Fibroblast of skin of abdomen (primary cell): ENCODE measurements at places on chromosomes 2 and 18.
A peak's percentile ranks its signal among the peaks of the same experiment; 100 is the strongest.

DNA sequence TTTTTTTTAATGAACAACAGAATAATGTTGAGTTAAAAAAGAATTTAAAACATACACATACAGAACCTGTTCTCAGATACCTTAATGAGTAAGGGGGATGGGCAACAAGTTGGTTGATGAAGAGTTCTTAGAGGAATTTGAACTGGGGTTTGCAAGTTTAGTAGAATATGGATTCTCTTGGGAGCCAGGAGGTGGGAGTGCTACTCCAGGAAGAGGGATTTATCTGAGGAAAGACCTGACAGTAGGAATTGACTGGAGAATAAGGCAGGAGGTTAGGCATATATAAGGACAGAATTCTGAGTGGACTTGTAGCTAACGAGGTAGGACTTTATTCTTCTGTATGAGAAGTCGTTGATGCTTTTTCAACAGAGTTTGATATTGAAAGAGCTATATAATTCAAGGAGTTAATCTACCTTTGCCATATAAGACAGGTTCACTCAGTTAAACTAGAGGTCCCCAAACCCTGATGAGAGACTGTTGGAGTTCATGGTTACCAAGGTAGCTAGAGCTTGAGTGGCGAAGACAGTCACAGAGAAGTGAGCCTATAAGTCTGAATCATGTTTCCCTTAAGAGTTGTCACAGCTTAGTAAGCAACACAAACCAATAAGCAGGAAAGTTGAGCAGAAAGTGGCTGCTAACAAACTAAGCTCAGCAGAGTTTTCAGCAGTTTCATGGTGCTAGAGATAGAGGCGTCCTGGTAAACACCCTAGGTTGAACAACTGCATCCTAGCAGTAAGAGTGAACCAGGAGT lies 88.2 kb downstream of the NCOA1 start:
- DNase-seq: no peak

DNA sequence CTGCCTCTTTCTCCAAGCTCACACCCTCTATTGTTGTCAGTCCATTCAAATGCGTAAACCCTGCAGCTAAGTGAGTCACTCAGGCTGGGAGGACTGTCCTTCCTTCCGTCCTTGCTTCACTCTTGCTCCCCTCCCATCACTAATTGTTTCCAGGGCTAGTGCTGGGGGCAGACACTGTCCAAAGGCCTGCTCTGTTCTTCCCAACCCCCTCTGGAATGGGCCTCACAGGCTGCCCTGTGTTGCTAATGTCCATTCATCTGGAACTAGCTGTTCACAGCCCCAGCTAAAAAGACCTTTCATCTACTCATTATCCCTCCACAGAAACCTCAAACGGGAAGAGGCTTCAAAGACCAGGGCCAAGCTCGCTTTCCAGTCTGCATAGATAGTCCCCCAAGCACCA lies 31.9 kb upstream of the NRP2 start:
- DNase-seq: peak; percentile 79

DNA sequence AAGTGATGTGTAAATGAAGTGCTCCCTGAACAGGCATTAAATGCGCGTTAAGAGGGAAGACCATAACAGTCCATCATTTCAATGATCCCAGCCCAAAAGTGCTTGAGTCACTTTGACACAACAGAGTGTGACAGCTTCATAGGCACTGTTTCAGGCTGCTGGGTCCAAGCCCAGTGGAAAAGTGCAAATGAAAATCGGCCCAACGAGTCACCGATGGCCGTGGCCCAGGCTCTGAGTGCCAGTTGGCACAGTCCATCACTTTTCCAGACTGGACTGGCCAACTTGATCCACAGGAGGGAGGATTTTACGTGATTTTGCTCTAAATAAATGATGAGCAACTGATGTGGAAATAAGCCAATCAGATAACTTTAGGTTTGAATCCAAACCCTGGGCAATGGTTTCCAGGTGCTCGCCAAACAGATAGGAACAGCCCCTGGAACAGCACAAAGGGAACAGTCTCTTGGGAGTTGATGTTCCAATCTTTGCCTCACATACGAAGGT lies 114.0 kb downstream of the SP3 start:
- DNase-seq: no peak

- no peak for DNase-seq
These were observed 103.0 kb upstream of the TMEM200C start for GRCh38 chr18:5998166-5998881.

- DNase-seq: no peak
These were observed 68.1 kb downstream of the CLHC1 start for GRCh38 chr2:55163941-55164390.

- DNase-seq: peak; percentile 73
These were observed 11.2 kb downstream of the ANKAR start for GRCh38 chr2:189685540-189686229.

DNA sequence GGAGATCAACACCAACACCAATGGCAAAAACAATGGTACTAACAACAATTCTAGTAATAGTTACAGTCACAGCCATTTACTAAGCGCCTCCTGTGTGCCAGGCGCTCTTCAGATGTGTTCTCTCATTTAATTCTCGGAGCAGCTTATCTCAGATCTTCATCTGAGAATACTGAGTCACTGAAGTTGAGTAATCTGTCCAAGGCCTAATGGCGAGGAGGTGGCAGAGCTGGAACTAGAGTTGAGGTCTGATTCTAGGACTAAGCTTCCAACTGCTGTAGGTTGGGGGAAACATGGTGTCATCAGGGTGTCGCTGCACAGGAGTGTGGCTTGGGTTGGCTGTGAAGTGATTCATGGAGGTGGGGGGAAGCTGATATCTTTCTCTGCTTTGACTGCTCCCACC lies 156.1 kb downstream of the DYSF start:
- DNase-seq: no peak

DNA sequence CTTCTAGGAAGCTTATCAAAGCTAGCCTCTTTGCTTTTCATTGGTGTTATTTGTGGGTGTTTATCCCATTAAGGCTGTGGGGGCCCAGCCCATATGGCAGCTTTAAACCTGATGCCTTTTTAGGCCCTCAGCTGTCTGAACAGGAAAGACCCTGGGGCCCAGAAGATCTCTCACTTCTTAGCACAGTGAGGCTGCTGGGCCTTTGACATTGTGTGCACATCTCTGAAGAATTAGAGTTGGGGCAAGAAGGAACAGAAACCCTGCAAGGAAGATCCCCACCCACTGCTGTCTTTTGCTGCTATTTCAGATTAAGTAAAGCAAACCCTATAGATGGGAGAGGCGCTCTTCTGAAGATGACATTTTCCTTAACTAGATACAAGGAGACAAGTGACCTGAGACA lies 250.0 kb downstream of the SMAD2 start:
- no peak for DNase-seq

DNA sequence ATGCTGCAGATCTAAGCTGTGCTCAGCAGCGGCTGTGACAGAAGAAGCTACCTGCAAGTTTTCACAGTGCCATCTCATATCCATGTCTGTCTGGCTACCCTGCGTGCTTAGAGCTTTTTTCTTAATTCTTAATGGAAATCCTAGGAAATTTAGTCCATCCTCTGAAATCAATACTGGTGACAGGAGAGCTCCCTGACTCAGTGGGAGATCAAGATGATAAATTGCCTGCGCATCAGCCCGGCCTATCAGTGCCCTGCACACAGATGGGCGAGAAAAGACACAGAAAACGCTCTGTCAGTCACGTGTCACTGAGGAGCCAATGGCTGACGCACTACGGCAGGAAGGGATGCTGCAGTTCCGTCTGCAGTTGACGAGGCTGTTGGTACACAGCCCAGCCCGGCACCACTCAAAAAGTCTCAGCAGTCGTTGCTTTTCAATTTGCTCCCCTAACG lies 819.6 kb upstream of the FSHR start:
- peak; percentile 82 for DNase-seq

DNA sequence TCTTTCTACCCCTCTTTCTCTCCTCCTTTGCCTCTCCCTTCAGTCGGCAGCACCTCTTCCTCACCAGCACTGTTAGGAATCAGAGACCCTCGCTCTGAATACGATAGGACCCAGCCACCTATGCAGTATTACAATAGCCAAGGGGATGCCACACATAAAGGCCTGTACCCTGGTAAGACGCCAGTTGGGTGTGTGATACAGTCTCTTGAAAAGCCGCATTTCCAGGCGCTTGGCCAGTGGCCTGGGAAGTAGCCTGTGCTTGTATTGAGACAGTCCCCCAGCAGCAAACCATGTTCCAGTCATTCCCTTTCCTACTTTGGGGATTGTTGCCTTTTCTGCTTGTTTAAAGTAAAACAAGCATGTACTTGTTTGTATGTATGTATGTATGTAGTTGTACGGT lies 118.4 kb upstream of the DAPL1 start:
- no peak for DNase-seq

DNA sequence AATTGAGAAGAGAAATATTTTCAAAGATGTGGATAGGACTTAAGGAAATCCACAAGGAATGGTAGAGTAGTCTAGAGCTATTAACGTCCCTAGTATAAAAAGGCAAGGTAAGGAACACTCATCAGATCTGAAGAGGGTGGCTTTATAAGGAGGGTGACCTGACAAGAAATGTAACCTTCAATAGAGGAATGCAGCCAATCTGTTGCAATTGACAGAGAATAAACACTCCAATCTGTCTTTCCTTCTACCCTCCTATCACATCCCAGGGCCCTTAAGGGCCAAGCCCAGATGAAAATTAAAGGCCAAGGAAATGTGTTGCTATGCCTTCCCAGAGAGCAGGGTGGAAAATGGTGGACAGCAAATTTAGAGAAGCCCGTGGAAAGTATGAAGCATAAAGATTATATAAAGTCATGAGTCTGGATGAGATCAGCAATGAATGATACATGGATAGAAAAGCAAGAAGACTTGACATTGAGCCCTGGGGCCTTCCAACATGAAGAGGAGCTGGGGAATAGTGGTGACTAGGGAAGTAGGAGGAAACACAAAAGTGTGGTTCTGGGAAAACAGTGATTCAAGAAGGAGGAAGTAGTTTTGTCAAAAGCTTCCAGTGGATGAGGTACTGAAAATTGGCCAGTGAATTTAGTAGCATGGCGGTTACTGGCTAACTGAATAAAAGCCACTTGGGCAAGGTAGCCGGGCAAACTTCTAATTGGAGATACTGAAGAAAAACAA lies 270.6 kb upstream of the TANK start:
- DNase-seq: no peak

DNA sequence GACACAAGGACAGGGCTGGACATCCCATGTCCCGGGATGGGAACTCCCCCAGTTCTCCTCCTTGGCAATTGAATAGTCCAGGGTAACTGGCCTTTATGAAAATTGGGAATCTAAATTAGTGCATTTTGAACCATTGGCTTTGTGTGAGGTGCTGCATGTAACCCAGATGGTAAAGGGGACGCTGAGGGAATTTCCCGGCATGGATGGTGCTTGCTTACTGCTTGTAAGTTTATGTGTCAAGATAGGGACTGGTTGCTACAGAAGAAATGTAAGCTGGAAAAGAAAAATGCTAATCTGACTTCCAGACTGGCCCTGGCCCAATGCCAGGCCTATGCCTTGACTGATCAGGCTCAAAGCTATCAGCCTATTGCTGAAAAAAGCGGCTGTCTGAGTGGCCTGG lies 1096.7 kb upstream of the DDX18 start:
- no peak for DNase-seq

GRCh38 chr2:17076533-17076932 lies 410.9 kb upstream of the CYRIA start:
- DNase-seq: no peak

DNA sequence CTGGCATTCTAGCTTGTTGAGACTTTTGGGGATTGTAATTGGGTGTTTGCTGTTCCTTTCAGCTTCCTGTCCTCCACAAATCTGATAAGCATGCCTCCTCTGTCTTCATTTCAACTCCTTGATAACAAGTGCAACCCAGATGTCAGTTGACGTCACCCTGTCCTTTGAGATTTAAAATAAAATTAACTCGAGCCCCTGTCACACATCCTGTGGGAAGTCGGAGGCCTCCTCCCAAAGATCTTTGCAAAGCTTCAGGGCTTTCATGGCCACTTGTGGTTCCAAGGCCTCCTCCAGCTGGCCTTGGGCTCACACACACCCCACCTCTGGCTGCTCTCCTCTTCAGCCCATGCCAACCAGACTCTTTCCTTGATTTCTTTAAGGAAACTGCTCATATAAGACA lies 69.9 kb upstream of the ITGA6 start:
- DNase-seq: no peak

DNA sequence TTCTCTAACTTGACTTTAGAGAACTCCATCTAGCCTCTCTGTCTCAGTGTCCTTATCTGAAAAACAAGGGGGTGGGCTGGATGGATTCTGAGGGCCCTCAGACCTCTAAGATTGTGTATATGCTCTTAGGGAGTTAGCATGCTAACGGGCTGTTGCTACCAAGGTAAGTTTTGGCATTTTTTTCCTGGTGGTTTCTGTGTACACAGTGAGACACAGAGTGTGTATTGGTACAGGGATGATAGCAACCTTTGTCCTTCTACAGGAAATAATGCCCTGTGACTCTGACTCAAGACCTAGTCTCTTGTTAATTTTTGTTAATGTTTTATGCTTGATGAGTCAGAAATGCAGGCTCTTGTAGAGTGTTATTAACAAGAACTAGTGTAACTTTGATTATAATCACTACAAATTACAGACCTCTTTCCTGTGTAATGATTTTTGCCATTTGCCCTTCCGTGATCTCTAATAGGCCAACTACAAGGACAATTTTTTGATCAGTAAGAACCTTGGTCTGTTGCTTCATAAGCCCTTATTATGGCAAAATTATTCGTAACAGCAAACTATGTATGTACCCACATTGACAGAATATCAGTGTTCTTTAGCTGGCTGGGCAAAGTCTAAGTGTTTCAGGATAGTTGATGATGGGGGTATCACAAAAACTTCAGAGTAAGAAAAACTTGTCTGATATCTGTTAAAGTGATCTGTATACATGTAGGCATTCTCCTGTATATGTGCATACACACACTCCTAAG lies 89.7 kb downstream of the SPTBN1 start:
- DNase-seq: peak; percentile 28

- DNase-seq: no peak
These were observed 293.4 kb downstream of the XIRP2 start for GRCh38 chr2:167181688-167182087.

- peak; percentile 38 for DNase-seq
These were observed 669 bp upstream of the PIKFYVE start for GRCh38 chr2:208265371-208265800.

- DNase-seq: no peak
These were observed 195.0 kb downstream of the CCDC102B start for GRCh38 chr18:68992719-68993482.

- no peak for DNase-seq
These were observed 48.7 kb downstream of the IMPA2 start for GRCh38 chr18:12029786-12030584.

DNA sequence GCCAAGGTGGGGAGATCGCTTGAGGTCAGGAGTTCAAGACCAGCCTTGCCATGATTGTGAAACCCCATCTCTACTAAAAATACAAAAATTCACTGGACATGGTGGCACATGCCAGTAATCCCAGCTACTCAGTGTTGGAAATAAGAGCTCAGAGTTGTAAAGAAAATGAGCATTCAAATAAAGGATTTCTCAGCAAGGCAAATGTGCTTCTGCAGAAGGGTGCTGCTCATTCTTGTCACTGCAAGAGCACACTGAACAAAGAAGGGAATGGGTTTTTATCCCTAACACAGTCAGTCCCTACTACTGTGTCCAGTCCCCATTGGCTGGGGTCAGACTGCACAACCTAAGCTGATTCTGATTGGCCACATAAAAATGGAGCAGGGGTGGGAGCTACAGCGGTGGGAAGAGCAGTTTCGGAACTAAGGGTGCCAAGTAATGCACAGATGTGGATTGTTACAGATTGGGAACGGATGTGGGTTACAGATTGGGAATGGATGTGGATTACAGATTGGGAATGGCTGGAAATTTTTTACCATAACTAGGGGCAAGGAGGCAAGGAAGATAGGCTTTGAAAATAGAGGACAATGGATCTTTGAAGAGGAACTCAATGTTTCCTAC lies 31.1 kb upstream of the TRAPPC8 start:
- DNase-seq: no peak
